Kidney capillary endothelial cell (primary cell): ENCODE measurements at places on chromosomes 13 and 19.
A peak's percentile ranks its signal among the peaks of the same experiment; 100 is the strongest.

- no peak for DNase-seq
Observed at GRCh38 chr13:90906554-90906953, 440.9 kb upstream of the MIR17HG start.

DNA sequence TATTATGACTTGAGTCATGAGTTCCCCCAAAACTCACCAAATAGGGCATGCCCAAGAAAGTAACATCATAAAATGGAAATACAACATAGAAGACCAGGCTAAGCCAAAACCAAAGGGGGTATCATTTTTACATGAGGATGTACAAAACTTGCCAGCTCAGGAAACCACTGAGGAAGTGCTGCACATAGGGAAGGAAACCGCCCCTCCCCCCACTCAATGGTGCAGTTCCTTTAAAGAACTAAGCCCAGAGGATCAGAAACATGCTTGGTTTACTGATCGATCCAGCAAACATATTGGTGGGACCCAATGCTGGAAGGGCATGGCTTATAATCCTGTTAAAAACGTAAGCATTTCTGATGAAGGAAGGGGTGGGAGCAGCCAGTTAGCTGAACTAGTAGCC, 4.2 kb upstream of the ZNF486 start:
- DNase-seq: no peak

DNA sequence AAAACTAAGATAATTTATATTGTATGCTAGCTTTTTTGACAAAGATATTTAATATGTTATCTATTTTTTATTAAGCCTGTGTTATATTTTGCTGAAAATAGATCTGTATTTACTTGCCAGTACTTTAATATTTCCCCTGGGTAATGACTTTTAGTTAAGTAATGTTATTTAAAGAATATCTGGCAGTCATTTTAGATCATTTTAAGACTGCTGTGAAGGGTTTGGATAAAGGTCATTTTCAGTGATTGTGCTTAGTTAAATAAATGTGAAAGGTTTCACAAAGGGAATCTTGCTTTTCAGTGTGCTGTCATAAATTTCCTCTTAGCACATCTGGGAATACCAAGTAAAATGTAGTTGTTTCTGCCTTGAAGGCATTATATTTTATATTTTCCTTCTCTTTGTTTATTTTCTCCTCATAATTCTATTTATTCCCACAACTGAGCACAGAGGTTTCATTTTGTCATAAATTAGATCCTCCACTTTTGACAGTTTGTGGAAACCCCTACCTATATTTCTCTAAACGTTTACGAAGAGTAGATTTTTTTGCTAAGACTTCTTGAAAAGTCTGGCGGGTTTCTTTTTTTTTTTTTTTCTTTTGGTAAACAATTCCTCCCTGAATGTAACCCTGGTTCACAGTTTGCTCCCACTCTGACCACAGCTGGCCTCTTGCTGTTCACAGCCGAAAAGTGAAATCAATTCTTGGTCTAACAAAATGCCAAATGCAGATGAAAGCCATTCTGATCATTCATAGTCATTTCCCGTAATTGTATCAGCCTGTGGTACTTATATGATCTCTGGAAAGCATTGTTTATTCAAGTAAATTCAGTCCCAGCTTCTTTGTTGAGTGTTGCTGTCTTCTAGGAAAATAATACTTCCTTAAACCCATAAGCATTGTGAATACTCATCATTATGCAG, 87.8 kb downstream of the MAB21L1 start:
- DNase-seq: peak; percentile 81

DNA sequence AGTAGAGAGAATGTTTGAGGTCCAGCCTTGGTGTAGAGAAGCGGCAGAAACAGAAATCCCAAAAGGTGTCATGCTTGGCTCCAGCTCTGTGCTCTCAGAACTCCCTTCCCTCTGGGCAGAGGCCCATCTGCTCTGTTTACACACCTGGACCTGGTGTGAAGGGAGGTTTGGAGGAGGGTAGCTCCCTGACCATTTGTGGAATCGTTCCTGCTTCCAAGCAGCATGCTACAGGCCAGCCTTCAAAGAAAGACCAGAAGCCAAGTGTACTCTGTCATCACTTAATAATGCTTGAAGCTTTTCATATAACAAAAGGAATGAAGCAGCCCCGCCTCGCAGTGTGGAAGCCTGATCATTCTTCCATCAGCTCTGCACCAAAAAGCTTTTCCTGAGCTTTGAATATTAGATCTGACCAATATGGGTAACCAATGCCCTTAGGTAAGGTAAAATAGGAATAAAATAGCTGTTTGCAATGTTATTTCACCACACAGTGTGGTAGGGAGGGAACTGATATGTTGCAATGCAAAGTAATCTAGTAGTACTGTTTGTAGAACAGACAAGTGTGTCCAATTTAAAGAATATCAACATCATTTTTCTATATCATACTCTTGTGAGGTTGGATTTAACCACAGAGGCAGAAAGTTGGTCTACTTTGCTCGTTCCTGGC, 63.3 kb downstream of the ZIC5 start:
- DNase-seq: no peak

GRCh38 chr19:45569619-45570421, 14.8 kb downstream of the OPA3 start:
- no peak for DNase-seq

- no peak for DNase-seq
Observed at GRCh38 chr13:26458196-26458749, 99.2 kb upstream of the WASF3 start.

DNA sequence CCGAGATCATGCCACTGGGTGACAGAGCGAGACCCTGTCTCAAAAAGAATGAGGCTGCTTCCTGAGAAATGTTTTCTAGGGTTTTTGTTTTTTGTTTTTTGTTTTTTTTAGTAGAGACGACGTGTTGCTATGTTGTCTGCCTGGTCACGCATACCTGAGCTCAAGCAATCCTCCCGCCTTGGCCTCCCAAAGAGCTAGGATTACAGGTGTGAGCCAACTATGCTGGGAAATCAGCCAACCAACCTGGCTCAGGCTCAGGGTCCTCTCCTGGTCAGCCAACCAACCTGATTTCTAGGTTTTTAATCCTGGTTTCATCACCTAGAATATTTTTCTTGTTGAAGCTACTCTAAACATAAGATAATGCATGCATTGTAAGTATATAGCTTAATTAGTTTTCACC, 7.8 kb downstream of the DHX34 start:
- no peak for DNase-seq

- DNase-seq: peak; percentile 51
Observed at GRCh38 chr19:41934849-41935374, 6.7 kb upstream of the ERFL start.

DNA sequence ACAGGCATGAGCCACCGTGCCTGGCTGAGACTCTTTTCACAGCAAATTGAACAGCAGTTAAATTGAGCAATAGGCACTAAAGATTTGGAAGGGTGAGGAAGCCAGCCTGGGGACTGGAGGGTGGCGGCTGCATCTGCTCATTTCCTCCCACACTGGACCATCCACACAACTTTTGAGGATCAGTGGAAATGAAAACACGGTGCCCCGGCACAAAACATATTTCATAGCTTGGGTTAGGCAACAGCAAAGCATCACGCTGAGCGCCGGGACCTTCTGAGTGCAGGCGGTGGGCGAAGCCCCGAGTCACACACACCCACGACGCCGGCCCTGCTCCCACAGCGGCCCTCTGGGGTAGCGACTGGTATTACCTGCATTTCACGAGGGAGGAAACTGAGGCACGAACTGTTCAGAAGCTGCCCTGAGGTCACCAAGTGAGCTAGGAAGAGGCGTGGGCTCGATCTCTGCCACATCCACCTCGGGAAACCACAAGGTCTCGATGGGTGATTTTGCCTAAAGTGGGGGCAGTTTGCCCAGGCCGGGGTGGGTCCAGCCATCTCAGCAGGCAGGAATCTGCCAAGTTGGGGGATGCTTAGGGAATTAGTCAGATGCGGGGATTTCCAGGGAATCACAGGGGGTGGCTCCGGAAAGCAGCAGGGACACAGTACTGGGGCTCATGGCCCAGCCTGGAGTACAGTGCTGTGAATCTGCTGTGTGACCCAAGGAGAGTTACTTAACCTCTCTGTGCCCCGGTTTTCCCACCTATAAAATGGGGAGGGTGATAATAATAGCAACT, 3.5 kb upstream of the SBNO2 start:
- no peak for DNase-seq

DNA sequence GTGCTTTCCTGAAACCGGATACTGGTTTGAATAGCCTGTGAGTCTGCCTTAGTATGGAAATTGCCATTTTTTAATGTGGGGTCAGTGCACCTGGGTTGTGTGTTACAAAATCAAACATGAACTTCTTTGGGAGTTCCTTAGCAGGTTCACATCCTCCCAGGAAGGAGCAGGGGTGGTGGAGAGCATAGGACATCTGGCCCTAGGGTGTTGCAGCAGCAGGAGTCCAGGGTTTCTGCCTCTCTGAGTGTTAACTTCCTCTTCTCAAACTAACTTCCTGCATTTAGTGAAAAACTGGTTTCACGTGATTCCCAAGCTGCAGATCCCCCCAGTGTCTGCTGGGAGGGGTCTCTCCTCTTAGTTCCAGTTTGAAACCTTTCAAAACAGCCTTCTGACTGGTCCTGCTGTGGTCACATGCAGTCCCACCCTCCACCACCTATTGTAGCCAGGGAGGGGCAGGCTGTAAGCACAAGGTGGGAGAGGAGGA, 7.2 kb downstream of the RNASEH2B start:
- DNase-seq: peak; percentile 2

- DNase-seq: no peak
Observed at GRCh38 chr19:53183146-53183764, 9.9 kb downstream of the ZNF665 start.

GRCh38 chr13:24226762-24227161, 66.2 kb downstream of the SPATA13 start:
- DNase-seq: no peak

DNA sequence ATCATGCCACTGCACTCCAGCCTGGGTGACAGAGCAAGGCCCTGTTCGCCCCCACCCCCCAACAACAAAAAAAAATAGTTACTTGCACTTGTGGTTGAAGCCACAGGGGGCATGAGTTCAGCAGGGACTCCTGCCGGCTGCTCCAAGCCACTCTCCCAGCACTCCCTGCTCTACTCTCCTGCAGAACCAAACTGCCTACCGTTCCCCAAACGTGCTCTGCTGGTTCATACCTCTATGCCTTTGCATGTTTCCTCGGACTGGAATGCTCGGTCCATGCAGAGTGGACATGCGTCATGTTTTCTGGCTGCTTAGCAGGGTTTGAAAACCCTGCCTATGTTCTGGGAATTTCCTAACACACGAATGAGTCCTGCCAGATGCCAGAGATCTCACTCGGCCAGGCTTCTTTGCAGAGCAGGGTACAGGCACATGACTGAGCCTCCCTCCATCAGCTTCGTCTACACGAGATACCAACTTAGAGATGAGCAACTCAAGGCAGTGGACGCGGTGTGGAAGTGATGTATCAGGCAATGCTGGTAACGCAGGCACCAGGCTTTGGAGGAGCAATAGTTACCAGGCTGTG, 8.5 kb upstream of the SLC25A15 start:
- DNase-seq: no peak

DNA sequence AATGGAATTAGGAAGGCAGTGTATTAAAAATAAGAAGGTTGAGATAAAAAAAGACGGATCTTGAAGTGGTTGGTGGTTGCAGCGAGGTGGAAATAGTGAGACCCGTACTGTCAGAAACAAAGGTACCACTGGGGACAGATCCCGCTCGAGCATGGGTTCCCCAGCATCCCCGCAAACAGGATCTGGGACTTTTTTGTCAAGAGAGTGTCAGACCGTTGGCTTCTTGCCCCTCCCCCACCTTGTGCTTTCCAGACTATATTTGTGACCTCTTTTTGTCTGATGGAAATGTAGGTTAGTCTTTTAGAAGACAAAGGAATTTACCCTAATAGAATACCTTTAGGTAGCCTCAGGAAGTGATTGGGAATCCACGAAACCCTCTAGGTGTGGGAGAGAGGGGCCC, 4.2 kb downstream of the GATAD2A start:
- no peak for DNase-seq

DNA sequence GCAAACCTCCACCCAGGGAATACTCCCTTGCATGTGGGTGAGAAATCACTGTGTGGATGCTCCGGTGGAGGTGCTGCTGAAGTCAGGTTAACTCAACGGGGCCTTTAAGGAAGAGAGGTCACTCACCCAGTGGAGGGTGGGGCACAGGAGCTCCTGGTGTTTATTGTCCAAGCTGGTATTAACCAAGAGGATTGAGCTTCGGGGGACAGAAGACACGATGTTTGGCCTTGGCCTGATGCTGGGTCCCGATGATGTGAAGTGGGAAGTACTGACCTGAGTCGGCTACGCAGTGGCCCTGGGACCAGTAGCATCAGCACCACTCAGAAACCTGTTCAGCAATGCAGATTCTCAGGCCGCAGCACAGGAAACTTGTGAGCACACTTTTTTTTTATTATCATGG, 85.7 kb upstream of the WASF3 start:
- no peak for DNase-seq

DNA sequence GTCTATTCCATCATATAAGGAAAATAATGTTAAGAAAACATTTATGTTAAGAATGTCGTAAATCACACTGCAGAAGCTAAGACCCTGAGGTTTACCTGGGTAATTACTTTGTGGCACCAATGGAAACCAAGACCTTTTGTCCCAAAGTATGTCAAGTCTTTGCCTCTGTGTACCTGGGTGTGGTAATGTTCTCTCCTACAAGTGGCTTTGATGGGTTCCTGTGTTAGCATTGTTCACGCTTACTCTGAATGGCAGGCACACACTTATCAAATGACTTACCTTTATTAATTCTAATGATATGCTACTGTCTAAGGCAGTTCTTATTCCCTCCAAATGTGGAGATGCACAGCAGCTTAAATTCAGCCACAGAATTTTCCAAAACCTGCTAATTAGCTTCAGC, 206.1 kb downstream of the KCTD12 start:
- DNase-seq: no peak

GRCh38 chr13:76622315-76623040, 263.7 kb downstream of the KCTD12 start:
- no peak for DNase-seq

GRCh38 chr13:50611117-50611781, 232.2 kb downstream of the DLEU7 start:
- no peak for DNase-seq

DNA sequence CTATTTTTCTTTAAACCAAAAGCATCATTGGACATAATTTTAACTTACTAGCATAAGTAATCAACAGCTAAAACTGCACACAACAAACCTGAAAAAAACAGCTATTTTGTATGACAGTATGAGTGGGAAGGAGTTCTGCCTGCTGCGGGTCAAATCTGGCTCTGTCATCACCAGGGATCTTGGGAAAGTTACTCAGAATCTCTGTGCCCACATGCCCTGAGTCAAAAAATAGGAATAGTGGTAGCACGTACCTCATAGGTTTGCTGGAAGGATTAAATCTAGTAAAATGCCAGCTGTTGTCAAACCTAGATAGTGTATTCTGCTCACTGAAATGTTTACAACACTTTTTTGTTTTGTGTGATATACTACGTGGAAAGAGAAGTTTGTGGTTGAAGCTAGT, 1.1 kb downstream of the CLN5 start:
- no peak for DNase-seq

DNA sequence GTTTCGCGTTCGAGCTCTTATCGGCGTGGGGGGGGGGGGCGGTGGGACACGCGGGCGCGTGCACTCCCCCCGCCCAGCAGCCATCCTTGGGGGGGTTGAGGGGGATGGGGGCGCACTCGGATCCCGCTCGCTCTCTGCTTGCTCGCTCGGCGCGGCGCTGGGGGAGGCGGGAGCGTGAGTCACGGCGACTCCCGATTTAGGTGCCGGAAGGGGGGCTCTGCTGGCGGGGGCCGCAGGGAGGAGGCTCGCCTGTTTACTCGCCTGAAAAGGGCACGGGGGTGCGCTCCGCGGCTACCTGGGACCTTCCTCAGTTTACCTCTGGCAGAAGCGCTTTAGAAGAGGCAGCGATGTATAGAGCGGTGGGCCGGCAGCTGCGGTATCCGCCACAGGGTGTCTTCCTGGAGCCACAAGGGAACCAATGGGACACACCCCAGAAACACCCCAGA, 1.1 kb upstream of the PDE4A start:
- DNase-seq: no peak
